ENCODE measurements at places on chromosomes 16 and 17. TPM values are rescaled to one million over a fixed set of nuclear protein-coding genes. Genes with fewer than 3 reads are reported as not detected.
A peak's percentile ranks its signal among the peaks of the same experiment; 100 is the strongest.

DNA sequence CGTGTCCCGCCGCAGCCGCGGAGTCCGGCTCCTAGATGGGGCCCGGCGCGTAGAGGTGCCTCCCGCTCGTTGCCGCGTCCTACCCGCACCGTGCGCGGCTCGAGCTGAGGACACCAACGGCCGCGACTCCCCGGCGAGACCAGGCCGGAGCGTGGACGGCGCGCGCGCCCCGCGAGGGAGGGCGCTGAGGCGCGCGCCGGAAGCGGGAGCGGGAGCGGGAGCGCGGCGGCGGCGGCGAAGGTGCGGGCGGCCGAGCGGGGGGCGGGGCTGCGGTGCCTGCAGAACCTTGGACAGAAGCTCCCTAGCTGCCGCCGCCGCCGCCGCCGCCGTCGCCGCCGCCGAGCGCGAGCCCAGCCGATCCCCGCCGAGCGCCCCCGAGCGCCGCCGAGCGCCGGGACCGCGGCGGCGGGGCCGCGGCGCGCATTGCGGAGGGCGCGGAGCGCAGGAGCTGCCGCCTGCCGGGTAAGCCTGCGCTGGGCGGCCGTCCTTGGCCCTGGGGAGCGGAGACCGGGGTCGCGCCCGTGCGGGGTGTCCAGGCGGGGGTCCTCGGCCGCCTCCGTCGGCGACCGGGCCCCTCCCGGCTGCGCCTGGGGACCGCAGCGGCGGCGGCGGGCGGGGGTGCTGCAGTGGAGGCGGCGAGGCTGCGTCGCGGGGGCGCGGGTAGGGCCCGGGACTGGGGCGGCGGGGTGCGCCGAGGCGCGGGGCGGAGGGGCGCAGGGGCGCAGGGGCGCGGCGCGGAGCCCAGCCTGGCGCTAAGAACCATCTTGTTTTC, at the start of gene CDK5R1:
Gene CDK5R1 (plus strand): TSS at position 293 of the 772 bp plus-strand sequence. CDS start 628 bp downstream, outside the sequence.
- peak; percentile 73 for DNase-seq

The KRTAP4-4 gene
- not detected for total RNA-seq

The GDPD3 gene
- 5.2 TPM for total RNA-seq

The PYY gene
- total RNA-seq = not detected

The MYO15B gene
- 209 TPM for total RNA-seq

Measured in CD4-positive, alpha-beta T cell (primary cell).